ENCODE measurements at places on chromosomes 11 and 22.

GRCh38 chr22:48748860-48749554 is 1078.7 kb downstream of the BRD1 start:
- no peak for DNase-seq

GRCh38 chr11:125476721-125477120 is 19.3 kb downstream of the FEZ1 start:
- DNase-seq: no peak

- DNase-seq: no peak
Measured at GRCh38 chr11:20429216-20429615, 41.7 kb downstream of the PRMT3 start.

DNA sequence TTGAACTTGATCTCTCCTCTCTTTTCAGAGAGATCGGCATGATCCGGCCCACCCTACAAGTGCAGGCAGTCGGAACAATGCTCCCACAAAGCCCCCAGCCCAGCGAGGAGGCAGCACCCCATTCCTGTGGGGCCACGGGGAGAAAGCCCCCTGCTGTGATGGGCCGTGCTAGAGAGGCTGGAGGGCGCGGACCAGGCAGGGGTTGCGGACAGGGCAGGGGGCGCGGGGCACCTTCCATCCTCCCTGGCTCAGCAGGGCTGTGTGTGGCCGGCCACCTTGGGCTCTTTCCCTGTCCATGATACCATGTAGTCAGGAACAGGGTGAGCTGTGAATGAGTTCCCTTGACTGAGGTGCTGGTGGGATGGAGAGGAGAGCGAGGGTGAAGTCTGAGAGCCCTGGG is 379.8 kb downstream of the BRD1 start:
- no peak for DNase-seq

DNA sequence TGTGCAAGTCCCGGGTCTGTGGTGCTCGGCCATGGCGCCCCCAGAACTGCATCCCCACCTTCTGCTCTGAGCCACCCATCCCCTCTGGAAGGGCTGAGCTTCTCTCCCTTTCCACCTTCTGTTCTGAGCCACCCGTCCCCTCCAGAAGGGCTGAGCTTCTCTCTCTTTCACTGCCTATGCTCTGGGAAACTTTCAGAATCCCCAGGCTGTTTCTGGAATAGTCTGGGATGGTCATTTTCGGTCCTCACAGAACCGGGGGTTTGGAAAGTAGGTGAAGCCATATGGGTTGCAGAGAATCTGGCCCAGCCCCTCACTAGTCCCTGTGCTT is 3.4 kb upstream of the BID start:
- DNase-seq: no peak

GRCh38 chr11:7573193-7573557 is 59.4 kb downstream of the PPFIBP2 start:
- DNase-seq: no peak

DNA sequence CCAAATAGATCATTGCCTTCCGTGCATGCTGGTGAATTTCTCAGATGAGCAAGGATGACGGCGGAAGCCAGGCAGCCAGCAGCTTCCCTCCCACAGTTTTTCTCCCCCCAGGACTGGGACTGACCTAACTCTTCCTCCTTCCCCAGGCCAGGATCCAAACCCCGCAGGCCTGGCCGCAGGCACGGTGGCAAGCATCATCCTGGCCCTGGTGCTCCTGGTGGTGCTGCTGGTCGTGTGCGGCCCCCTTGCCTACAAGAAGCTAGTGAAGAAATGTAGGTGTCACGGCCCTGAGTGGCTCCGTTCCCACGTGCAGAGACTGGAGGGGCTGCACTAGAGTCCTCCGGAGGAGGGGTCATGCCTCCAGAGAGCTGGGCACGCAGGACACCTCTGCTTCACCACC is 20.5 kb downstream of the CD5 start:
- no peak for DNase-seq

DNA sequence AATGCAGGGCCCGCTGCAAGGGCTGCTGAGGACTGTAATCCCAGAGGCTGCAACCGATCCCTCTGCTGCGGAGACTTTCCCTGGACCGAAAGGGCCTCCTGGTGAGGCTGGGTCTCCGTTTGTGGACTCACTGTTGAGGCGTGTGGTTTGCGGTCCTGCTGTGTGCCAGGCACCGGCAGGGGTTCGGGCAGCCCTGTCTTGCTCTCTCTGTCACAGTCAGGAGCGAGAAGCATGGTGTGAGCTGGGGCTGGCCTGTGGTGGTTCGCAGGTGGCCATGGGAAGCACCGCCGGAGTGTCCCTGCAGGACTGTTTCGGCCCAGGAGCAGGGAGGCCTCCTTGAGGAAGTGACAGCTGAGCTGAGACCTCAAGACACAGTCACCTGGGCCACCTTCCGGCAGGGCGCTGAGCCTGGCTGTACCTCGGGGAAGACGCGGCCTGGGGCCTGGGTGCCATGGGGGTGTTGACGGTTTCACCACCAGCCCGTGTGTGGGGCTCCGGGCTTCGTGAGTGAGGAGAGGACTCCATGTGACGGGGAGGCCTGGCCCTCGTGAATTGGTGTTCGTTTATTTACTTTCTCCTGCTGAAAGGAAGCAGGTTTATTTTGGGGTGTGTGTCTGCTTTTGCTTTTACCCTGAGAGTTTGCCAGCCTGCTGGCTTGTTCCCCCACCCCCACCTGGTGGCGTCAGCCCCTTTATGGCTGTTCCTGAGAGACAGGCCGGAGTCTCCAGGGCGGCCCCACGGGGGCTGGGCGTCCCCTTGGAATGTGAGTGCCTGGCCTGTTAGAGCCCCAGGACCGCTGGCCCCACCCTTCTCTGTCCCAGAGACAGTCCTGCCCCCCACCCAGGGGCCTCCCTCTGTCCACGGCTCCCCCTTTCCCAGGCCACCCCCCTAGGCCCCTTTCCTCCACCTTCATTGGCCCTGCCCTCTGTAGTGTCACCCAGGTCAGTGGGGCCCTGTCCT is 122.5 kb downstream of the KCNQ1OT1 start:
- DNase-seq: no peak

DNA sequence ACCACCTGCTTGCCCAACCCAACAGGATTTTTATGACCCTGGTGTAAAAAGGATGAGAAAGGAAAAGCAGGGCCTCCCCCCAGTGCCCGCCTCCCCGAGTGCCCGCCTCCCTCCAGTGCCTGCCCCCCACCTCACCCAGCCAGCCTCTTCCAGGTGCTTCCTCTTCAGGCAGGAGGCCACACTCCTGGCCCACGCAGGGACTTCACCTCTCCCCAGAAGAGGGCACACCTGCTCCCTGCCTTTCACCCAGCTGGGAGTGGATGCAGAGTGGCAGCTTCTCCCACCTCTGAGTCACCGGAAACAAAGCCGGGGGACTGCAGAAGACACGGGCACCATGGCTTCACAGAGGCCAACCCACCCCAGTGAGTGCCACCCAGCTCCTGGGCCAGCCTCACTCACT is 16.1 kb downstream of the CPT1A start:
- no peak for DNase-seq

GRCh38 chr22:50722048-50722701 is 15.8 kb upstream of the ACR start:
- no peak for DNase-seq

GRCh38 chr11:93484716-93485115 is 58.5 kb downstream of the SMCO4 start:
- peak; percentile 75 for DNase-seq

- DNase-seq: no peak
Measured at GRCh38 chr11:526192-526591, 9.2 kb downstream of the HRAS start.

- DNase-seq: no peak
Measured at GRCh38 chr22:46484861-46485595, 52.4 kb downstream of the CELSR1 start.

DNA sequence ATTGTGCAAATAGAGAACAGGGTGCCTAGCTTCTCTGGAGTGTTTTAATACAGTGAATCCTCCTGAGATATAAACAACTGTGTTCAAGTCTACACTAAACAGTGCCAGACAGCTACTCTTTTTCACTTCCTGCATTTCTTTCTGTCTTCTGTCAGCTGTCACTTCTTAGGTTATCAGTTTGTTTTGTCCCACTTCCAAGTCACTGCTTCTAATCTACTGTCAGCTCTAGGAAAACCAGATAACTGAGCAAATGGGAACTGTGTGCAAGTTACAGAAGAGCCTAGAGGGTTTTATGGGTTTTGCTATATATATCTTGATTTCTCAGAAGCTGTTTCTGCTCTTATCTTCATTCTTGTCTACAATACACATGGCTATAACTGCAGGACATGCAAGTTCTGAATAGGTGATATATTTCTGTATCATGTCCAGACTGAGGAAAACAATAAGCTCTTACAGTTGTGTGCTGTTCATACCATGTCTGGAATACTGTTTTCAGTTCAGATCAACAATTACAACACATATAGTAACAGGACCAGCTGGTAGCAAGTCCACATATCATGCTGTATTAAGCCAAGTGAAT is 5.8 kb downstream of the PITPNB start:
- no peak for DNase-seq

DNA sequence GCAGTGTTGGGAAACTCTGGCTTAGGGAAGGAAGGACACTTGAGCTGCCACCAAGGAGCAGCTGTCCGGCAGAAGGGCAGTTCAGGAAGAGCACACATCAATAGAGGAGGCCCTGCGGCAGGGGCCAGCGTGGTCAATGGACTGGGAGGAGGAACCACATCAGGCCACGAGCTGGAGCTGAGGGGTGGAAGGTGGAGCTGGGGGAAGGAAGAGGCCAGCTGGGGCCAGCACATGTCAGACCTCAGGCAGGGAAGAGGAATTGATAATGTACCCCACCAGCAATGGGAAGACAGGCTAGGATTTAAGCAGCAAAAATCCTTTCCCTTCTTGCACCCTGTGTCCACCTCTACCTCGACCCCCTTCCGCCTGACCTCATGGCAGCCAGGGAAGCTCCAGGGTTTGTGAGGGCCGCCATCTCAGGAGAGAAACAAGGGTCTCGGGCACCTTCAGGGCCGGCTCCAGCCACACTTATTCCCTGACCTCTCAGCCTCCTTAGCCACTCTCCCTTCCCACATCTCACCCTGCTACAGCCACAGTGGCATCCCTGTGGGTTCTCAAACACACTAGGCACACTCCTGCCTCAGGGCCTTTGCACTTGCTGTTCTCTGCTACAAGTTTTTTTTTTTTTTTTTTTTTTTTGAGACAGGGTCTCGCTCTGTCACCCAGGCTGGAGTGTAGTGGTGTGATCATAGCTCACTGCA is 157.8 kb upstream of the GRK3 start:
- DNase-seq: no peak

DNA sequence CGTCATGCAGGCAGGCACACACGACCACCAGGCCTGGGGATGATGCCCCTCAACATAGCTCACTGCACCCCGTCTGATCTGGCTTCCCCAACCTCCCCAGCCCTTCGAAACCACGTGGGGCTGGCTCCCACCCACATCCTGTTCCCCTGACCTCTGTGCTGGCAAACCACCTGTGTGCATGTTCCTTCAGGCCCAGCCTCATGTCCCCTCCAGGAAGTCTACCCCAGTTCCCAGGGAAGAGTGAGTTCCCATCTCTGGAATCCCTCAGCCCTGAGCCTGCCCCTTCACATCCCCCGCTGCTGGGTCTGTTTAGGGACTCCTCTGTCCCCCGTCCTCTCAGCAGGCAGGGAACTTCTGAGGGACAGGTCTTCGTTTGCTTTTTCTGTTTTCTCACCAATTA is 7.1 kb downstream of the SLC7A4 start:
- DNase-seq: no peak

GRCh38 chr11:133930767-133931448 is 25.9 kb downstream of the IGSF9B start:
- DNase-seq: no peak

- DNase-seq: no peak
Measured at GRCh38 chr22:23243006-23243573, 62.8 kb downstream of the BCR start.

DNA sequence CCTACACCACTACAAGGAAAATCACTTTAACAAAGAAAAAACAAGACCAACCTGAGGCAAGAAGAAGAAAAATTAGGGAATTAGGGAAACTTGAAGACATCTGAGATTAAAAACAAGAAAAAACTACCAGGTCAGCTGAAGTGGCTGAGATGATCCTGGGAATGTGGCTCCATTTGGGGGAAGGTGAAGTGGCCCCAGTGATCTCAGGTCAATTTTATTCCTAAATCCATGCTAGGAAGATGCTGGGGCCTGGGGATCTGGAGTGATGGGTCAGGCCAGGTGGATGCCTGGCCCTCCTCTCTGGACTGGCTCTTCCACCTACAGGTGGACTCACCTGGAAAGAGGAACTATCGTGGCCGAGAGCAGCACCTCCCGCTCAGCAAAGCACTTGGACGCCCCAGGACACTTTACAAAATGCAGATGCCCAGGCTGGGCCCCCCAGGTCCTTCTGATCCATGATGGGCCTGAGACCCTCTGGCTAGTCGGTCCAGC is 6.7 kb downstream of the TOP3B start:
- DNase-seq: no peak

DNA sequence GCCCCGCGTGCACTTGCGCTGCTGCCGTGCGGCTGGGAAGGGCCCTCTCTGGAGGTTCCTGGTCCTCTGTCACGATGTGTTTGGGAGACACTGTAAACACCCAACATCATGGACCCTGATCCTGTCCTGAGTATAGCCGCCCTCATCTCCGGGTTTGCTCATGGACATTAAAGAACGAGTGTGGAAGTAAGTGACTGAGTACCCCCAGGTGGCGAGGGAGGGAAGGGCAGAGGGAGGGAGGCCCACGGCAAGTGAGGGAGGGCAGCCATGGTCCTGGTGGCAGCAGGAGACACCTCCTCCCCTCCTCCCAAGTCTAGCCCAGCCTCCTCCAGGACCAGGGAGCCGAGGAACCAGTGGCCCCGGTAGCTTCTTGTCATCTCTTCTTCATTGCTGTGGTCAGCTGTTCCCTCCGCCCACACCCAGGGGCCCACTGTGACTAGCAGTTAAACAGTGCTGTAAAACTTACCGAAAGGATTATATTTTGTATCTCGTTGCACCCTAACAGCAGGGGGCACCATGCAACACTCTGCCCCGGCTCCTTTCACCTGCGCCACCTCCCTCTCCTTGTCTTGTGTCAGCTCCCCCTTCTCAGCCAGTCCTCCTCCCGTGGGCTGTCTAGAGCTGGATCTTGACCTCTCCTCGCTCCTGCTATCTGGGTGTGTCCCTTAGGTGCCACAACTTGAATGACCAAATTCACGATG is 566.5 kb upstream of the B3GAT1 start:
- no peak for DNase-seq

DNA sequence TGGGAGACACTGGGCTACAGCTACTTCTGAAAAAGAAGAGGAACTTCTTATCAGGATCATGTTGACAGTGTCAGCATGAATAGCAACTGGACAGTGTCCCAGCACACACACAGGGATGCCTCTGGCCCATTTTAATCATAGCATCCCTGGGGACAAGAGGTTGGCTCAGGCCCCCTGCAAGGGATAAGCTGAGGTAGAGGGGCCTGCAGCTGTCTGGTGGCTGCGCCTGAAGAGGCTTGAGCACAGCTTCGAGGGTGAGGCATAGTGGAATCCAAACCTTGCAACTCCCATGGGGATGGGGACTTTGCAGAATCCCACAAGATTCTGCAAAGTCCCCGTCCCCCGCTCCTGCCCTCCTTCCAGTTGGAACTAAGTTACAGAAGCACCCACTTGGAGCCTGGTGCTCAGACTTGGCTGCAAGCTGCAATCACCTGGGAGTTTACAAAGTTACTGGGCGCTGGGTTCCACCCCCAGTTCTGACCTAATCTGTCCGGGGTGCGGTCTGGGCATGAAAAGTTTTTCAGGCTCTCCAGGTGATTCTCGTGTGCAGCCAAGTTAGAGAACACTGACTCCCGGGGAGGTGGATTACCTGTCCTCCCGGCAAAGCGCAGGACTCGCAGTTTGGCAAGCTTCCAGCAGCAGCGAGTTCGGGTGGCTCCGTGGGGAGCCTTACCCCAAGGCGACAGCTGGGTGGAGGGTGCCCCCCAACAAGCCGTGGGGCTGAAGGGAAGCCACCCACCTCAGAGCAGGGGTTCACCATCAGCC is 16.0 kb upstream of the LINC01488 start:
- no peak for DNase-seq

All from HFF-Myc (cell line).